ENCODE measurements at places on chromosomes 3 and 15. TPM values are rescaled to one million over a fixed set of nuclear protein-coding genes. Genes with fewer than 3 reads are reported as not detected.

DNA sequence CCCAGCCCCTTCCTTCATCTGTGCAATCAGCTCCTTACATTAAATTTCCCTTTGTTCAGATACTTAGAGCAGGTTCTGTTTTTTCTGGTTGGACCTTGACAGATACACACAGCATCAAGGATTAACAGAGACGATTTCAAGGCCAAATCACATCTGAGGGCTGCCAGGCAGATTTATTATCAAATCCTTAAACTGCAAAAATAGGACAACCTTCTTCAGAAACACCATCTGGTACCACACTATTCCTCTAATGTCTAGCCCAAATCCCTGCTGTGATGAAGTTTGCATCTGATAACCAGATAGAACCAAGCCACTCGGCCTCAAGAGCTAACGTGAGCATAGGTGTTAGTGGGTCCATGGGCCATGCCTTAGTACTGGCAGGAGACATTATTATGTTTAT is 250.7 kb upstream of the PROK2 start:
- no peak for DNase-seq
- H3K4me1 ChIP-seq: no peaks in the 10 kb centered on the region
- no peak overlapping the region for H3K27ac ChIP-seq
- no peaks in the 10 kb centered on the region for H3K36me3 ChIP-seq
- H3K4me3 ChIP-seq: no peak overlapping the region

GRCh38 chr15:85707519-85708338 is 87.0 kb downstream of the KLHL25 start:
- peak; percentile 51 for DNase-seq
- H3K4me3 ChIP-seq: no peak overlapping the region
- peak overlapping the region; percentile 54 for H3K27ac ChIP-seq
- H3K27me3 ChIP-seq: no peaks in the 10 kb centered on the region

The CPNE9 gene
- total RNA-seq: 1.8 TPM

The DNAH1 gene
- 7.5 TPM for total RNA-seq

The TMCO5A gene
- total RNA-seq: not detected

- peak; percentile 50 for DNase-seq
- H3K27ac ChIP-seq: peak overlapping the region; percentile 13
- no peaks in the 10 kb centered on the region for H3K36me3 ChIP-seq
- H3K27me3 ChIP-seq: no peaks in the 10 kb centered on the region
These were observed 61.3 kb downstream of the UACA start for GRCh38 chr15:70701891-70702568.

DNA sequence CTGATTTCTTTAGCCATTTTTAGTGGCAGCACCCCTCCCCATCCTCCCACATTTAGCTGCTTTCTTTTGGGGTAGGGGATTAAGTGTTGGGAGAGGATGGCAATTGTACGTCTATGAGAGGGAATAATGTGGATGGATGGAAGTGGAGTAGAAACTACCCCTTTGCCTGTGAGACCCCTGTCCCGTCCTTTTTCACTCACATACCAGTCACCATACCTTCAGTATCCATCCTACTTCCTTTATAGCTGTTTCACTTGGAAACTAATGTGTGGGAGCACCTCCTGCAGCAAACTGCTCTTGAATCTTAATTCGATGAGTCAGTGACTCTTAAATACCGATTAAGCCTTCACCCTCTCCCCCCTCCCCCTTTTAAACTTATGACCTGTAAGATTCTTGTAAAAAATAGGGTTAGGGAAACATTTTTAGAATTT is 730 bp downstream of the SPRED1 start:
- no peaks in the 10 kb centered on the region for H3K27me3 ChIP-seq
- peak overlapping the region; percentile 99 for H3K27ac ChIP-seq
- DNase-seq: no peak

DNA sequence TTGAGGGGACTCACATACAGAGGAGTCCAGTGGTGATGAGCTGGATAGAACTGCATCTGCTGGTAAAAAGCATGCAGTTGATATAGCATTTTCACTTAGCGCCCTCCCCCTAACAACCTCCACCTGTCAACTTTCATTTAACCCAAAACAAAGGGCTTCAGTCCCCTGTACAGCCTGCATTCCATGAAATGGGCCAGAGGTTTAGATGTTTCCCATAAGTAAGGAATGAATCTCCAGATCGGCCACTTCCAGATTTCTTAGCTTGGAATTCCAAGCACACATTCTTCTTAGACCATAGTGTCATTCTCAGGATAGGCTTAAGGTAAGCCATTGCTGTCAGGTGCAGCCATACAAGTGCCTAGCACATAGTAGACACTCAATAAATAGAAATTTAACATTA is 32.9 kb upstream of the BFSP2 start:
- no peak overlapping the region for H3K27ac ChIP-seq
- H3K4me3 ChIP-seq: no peak overlapping the region
- no peaks in the 10 kb centered on the region for H3K4me1 ChIP-seq
- no peak for DNase-seq

GRCh38 chr3:134378818-134379217 is 4.6 kb upstream of the AMOTL2 start:
- H3K27me3 ChIP-seq: no peaks in the 10 kb centered on the region
- no peak for DNase-seq
- peaks cover 6% of the 10 kb centered on the region for H3K4me1 ChIP-seq
- no peak overlapping the region for H3K27ac ChIP-seq
- H3K36me3 ChIP-seq: no peaks in the 10 kb centered on the region
- no peak overlapping the region for H3K4me3 ChIP-seq

DNA sequence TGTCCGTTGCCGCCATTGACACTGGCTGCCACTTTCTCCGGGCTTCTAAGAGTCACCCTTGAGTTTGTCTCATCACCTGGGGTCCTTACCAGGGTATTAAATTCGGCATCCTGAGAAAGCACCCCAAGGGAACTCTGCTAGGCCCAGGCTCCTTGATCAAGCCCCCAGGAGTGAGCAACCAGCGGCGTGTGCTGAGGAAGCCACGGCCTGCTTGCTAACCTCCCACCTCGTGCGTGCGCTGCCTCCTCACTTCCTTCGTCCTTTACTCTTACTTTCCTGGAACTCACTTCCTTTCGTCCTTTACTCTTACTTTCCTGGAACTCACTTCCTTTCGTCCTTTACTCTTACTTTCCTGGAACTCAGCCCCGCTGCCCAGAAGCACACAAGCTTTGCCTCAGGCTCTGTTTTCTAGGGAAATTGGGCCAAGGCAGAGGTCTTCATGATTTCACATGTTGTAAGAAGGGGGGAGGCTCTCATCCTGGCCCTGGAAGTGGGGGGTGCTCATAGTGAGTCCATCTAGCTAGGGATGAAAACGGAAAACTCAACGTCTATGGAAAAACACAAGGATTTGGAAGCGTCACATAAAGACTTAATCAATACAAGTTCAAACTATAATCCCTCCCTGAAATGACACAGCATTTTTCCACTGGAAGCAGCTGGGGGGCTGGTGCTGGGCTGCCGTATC is 36.7 kb upstream of the BDH1 start:
- H3K36me3 ChIP-seq: no peaks in the 10 kb centered on the region
- H3K4me3 ChIP-seq: no peak overlapping the region
- no peak for DNase-seq
- no peaks in the 10 kb centered on the region for H3K4me1 ChIP-seq
- no peaks in the 10 kb centered on the region for H3K27me3 ChIP-seq
- H3K27ac ChIP-seq: no peak overlapping the region

DNA sequence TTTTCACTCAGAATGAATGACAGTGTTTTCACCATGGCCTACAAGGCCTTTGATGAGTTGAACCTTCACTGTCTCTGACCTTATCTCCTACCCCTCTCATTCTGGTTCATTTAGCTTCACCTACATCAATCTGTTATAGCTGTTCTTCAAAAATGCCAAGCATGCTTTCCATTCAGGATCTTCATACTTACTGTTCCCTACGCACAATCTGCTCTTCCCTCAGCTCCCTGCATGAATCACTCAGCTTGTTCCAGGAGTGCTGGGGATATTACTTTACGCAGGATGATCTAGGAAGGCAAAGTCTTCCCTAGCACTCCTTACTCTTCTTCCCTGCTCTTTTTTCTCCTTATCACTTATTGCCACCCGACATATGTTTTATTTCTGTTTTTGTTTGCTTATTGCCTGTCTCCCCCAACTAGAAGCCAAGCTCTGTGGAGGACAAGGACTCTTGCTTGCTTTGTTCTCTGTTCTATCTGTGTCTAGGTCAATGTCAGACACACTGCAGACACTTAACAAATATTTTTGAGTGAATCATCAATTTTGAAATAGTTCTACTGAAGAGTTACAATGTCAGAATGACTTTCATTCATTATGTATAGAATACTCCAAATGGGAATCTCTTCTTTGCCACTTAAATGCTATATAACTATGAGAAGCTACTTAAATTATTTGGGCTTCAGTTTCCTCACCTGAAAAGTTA is 238.3 kb upstream of the FEZF2 start:
- no peaks in the 10 kb centered on the region for H3K27me3 ChIP-seq
- H3K4me1 ChIP-seq: no peaks in the 10 kb centered on the region
- DNase-seq: peak; percentile 6
- no peak overlapping the region for H3K4me3 ChIP-seq
- H3K27ac ChIP-seq: no peak overlapping the region

GRCh38 chr15:29141308-29142128 is 128.1 kb downstream of the NSMCE3 start:
- peaks cover 13% of the 10 kb centered on the region for H3K27me3 ChIP-seq
- H3K36me3 ChIP-seq: no peaks in the 10 kb centered on the region
- no peak overlapping the region for H3K27ac ChIP-seq
- no peak overlapping the region for H3K4me3 ChIP-seq
